ENCODE measurements at places on chromosomes 3 and 15.

GRCh38 chr3:134833453-134834163 lies 38.5 kb downstream of the EPHB1 start:
- DNase-seq: no peak

DNA sequence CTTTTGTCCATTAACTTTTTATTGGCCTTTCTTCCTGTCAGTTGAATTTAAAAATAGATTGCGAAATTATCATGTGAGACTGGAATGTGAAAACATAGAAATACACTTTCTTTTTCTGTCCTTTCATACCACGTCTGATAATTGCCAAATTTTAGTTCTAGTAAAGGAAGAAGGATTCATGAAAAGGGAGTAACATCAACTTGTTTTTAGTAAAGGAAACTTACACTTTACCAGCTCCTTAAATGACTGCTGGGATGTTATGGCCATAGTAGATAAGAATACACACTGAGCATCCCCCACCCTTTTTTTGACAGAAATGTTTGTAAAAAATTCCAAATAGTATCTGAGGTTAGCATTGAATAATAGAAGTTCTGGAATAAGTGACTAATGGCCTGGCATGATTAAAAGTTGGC lies 137.9 kb downstream of the NEO1 start:
- DNase-seq: no peak

- DNase-seq: no peak
Observed at GRCh38 chr3:35832140-35832571, 192.8 kb downstream of the ARPP21 start.

GRCh38 chr3:129966876-129967275 lies 7.6 kb upstream of the TRH start:
- no peak for DNase-seq

- no peak for DNase-seq
Observed at GRCh38 chr3:145307272-145307671, 853.7 kb downstream of the PLOD2 start.

DNA sequence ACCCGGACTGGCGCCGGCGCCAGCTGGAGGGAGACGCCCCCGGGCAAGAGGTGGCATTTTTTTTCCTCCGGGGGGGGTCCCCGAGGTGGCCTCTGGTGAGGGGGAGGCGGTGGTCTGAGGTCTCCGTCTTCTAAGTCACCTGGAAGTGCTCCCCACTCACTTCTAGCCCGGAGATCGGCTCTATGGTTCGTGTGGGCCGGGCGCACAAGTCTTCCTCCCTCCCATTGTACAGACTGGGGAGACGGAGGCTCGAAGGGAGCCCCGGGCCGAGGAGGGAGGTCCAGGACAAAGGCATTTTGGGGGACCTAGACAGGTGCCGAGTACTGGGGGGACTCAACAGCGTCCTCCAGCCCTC lies 4.4 kb downstream of the GATA2 start:
- no peak for DNase-seq

GRCh38 chr15:89378296-89379151 lies 43.9 kb upstream of the POLG start:
- DNase-seq: no peak

DNA sequence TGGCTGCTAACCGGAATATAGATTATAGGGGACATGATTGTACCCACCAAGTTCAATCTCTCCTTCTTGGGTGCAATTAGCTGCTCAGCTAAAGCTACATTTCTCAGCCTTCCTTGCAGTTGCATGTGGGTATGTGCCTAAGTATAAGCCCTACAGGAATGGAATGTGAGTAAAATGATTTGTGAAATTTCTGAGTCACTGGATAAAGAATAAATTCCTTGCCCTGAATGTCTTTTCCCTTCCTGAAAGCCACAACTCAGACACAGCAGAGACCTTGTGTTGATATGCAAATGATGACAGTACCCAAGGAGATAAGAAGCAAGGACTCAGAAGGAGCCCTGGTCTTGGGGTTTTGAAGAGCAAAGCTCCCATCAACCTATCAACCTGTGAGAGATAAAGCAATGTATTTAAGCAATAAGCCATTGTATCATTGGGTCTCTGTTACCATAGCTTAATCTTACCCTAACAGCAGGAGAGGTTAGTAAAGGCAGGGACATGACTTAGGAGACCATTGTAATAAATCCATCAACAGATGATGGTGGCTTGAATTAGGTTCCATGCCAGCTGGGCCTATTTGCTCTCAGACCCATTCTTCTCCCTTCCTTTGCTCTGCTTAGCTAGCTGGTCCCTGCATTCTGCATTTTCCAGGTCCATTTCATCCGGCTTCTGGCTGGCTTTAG lies 25.6 kb upstream of the ZNF280D start:
- no peak for DNase-seq
